Endothelial cell (in vitro differentiated cells): ENCODE measurements at places on chromosomes 1 and 21.

DNA sequence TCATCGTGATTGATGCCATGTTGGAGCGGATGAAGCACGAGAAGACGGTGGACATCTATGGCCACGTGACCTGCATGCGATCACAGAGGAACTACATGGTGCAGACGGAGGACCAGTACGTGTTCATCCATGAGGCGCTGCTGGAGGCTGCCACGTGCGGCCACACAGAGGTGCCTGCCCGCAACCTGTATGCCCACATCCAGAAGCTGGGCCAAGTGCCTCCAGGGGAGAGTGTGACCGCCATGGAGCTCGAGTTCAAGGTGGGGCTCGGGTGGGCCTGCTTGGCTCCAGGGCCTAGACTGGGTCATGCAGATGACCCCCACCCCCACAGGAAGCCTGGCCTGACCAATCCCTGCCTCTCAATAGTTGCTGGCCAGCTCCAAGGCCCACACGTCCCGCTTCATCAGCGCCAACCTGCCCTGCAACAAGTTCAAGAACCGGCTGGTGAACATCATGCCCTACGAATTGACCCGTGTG is 30.6 kb upstream of the KDM4A start:
- DNase-seq, result no peak

DNA sequence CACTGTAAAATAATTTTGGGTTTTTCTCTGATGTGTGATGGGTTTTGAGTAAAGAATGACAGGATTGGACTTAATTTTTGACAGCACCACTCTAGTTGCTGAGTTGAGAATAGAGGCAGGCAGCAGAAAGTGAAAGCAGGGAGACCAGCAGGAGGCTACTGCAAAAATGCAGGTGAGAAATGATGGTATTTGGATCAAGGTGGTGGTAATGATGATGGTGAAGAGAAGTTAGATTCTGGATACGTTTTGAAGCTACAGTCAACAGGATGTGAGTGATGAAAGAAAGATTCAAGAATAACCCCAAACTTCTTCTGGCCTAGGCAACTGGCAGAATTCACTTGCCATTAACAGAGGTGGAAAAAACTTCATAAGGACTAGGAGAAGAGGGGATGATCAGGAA is 14.8 kb upstream of the AK5 start:
- DNase-seq, result no peak

DNA sequence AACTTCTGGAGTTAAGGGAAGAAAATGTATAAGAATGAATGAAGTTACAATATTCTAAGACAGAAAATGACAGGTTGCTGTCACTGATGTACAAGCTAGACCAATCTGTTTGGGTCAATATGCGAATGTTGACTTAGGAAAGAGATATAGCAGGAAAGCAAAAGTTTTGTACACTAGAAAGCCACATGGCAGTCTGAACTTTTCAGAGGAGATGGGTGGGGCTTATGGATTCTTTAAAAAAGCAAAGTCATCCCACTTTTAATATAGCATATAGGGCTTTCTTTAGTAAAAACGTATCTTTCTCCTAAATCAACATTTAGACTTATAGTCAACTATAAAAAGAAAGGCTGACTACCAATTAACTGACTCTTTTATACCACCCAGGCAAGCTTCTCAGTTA is 381.2 kb downstream of the PTPRC start:
- no peak for DNase-seq

GRCh38 chr1:23473037-23473800 is 10.8 kb downstream of the ASAP3 start:
- no peak for DNase-seq

DNA sequence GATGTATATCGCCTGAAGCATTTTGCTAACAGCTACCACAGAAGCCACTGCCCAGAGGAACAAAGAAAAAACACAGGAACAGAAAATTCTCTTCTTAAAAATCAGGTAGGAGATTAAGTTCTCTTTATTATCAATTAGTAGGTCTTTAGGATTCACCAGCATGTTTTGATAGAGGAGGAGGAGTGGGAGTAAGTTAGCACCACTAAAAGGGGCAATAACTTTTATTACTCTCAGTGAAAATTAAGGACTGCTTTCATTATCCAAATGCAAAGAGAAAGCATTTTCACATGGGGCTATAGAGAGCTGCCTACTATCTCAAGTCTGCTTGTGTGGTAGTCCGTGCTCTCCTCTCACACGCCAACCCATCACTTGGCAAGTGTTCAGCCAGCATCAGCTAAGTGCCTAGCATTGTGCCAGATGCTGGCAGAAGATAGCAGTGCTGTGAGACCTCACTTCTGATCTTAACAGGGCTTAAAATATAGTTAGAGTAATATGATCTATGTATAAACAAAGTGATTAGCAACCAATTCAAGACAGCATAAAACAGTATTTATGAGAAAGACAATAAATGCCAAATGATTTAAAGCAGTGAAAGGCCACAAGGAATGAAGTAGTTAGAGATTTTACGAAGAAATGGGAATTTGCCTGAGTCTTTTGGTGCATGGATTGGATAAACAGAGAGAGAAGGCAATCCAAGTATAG is 39.8 kb downstream of the ASTN1 start:
- DNase-seq, result no peak

GRCh38 chr1:223006917-223007648 is 136.0 kb downstream of the TLR5 start:
- no peak for DNase-seq

GRCh38 chr1:43066578-43066977 is 105.5 kb downstream of the EBNA1BP2 start:
- no peak for DNase-seq

- DNase-seq, result no peak
These were observed 838.9 kb downstream of the USP25 start for GRCh38 chr21:16568661-16569060.

- DNase-seq, result no peak
These were observed 47.8 kb downstream of the CEP350 start for GRCh38 chr1:180002437-180002836.

DNA sequence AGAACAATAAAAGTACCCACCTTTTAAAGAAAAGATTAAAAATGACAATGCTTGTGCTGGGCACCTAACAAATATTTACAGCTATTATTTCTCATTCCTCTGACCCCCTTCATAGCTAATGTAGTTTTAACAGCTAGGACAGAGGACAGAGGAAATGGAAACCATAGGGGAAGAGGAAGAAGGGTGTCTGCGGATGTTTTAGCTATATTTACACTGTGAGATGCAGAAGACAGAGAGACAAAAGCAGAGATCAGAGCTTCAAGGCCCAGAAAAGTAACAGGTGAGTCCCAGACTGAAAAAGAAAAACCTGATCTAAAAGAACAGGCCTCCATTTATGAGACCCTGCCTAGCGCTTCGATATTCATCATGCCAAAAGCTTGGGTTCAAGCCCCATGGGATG is 72.0 kb downstream of the ZNF281 start:
- no peak for DNase-seq

DNA sequence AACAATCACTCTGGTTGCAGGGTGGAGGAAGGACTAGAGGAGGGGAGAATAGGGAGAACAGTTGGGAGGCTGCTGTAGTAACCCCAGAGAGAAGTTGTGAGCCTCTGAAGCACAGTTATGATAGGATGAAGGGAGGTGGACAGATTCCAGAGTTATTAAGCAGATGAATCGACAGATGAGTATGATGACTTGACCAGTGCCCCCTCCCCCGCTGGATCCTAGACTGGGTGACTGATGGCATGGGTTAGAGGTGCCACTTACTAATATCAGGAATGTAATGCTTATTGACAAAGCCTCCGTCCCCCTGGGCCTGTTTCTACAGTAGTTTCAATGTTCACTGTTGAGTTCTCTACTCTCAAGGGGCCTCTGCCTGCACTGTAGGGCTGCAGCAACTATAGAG is 14.0 kb upstream of the TIPRL start:
- no peak for DNase-seq

GRCh38 chr1:242139442-242139841 is 140.5 kb upstream of the MAP1LC3C start:
- no peak for DNase-seq

DNA sequence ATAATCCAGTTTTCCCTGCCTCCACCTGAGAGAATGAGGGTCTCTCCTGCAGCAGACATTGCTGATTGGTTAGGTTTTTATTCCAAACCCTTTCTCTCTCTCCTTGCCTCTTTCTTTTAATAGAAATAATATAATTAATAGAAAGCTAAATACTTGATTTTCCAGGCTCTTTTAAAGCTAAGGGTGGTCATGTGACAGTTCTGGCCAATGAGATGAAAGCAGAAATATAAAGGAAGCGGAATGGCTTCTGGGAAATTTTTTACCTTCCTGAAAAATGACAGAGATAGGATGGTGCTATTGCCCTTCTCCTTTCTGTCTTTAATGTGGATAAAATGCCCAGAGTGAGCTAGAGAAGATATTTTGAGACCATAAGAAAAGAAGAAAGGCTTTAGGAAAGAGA is 35.6 kb downstream of the DNAI4 start:
- no peak for DNase-seq

DNA sequence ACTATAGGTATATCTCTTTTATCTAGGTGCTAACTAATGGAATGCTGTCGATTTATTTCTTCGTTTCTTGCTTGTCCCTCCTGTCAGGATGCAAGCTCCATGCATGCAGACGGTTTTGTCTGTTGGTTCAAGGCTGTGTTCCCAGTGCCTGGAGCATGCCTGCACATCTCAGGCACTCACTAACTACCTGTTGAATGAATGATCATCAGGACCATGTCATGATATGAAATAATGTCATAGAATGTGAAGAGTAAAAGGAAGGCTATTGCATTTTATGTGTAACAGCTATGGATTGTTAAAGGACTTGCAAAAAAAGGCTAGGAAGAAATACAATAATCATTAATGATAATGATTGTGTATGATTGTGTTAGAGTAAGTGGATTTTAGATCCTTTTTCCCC is 4.2 kb downstream of the GPR25 start:
- DNase-seq, result no peak

GRCh38 chr1:229027158-229027557 is 243.8 kb upstream of the RAB4A start:
- DNase-seq, result no peak

DNA sequence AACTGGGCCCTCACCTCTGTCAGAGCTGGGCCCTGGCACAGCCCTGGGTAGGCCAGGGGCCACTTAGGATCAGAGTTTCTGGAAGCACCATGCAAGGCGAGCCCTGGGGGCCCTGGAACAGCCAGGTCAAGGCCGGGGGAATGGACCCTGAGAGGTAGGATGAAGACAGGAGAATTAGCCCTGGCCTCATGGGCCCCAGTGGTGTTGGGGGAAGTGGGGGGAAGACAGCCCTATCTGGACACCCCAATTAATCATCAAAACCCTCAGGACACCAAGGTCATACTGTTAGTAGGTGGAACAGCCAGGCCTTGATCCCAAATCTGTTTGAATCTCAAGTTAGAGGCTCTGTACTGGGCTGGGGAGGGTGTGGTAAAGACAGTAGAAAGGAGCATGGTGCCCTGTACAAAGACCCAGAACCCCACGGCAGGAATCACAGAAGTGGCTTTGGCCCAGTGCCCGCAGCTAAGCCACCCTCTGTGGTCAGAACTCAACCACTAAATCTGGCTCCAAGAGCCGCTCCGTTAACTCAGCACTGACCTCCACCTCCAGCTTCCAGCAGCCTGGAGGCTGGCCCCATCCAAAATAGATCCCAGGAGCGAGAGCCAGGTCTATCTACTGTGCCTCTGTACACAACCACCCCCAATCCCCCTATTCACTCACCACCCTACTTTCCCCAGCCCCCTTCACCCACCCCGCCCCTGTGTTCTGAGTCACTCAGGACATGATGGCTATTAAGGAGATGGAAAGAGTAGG is 14.0 kb upstream of the TRIM63 start:
- no peak for DNase-seq

GRCh38 chr21:42081138-42081537 is 10.0 kb downstream of the UMODL1 start:
- no peak for DNase-seq

- no peak for DNase-seq
These were observed 6.1 kb downstream of the BMP8A start for GRCh38 chr1:39497585-39497984.

DNA sequence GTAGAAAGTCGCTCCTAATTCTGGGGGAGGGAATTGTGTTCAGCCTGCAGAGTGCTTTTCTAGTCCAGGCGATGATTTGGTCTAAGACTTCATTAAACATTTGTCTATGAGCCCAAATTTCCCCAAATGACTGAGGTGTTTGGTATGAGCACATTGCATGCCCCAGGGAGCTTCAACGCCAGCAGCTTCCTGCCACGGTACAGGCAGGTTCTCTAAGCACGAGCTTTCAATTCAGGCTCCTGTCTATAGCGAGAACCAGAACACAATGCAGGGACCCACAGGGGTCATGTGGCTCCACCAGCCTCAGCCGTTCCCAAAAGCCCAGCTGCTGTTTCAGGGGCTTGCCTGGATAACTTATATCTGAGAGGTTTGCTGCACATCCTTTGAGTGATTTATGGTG is 34.1 kb upstream of the H6PD start:
- no peak for DNase-seq

DNA sequence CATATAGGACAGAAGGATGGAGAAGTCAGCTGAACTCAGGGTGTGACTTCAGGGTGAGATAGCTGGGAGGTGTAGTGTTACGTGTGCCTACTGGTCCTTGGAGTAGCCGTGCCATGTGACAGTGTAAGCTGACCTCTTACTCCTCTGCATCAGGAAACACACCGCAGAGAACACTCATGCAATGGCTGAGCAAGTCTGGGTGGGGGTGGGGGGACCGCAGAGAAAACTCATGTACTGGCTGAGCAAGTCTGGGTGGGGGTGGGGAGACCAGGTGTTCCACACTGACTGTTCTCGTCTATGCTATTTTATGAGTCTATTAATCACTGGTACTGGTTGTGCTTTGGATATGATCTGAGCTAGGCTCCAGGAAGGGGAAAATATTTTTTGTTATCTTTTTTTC is 233.1 kb downstream of the PAPPA2 start:
- DNase-seq, result no peak

DNA sequence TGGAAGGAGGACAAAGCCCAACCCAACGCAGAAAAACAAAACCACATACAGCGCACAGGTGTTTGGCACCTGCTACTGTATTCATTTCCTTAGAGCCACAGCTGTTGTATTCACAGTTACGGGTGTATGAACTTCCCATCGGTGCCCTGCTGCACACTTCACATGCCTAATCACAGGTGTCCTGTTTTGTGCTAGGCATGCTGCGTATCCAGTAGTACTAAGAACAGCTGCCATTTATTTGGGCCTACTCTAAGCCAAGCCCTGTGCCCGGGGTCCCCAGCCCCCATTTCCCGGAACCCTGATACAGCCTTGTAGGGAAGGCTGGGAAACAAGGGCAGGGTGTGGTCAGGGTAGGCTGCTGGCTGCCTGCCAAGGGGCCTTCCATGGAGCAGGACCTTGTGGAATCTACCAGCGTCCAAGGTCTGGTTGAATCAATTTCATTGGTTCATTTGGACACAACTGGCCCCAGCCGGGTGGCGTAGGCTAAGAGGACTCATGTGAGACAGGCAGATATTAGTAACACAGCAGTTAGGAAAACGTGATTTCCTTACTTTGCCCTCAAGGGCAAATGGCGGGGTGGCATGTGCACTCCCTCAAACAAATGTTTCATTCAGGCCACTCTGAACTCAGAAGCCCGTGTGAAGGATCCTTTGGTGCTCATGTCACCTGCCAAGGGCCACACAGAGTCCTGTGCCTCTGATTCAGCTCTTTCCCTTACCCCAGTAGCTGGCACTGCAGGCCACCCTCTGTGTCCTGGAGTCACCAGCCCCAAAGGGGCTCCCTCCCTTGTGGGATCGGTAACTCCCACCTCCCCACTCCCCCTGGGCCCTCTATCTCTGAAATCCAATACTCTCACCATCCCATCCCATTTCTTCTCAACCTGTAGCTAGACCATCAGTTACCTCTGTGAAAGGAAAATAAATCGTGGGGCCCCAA is 986 bp upstream of the RNF186 start:
- no peak for DNase-seq

GRCh38 chr1:106727171-106727570 is 329.3 kb upstream of the PRMT6 start:
- DNase-seq, result no peak

- no peak for DNase-seq
These were observed 22.7 kb downstream of the NAV1 start for GRCh38 chr1:201561601-201562000.
